Central memory CD4-positive, alpha-beta T cell (primary cell): ENCODE measurements at places on chromosomes 3 and 15.
A peak's percentile ranks its signal among the peaks of the same experiment; 100 is the strongest.

DNA sequence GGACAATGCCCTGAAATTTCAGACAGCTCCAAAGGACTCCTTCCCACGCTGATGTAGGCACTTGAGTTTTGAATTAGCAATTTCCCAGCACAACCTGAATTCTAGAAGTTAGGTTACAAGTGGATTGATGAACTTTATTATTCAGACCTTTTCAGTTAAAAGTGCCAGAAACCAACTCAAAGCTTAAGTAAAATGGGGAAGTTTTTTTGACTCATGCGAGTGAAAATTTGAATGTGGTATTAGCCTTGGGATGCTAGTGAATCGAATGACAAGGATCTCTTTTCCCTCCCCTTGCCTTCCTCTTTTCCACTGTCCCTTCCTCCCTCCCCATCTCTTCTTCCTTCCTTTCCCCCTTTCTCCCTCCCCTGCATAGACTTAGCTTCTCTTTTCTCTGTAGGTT, 295.1 kb upstream of the PROK2 start:
- DNase-seq: no peak

DNA sequence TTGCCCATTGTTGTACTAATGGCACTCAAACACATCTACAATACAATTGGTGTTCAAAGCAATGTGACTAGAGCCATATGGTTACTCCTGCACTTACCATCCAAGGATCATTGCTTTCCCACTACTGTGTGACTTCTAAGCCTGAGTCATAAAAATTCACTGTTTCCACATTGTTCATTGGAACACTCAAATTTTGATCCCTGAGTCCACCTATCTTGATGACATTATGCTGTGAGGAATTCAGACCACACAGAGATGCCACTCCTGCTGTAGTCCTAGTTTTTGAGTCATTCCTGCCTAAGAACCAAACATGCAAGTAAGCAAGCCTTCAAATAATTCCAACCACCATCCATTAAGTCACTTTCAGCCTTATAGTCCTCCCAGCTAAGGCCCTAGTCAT, 176.2 kb downstream of the EFHB start:
- DNase-seq: no peak

DNA sequence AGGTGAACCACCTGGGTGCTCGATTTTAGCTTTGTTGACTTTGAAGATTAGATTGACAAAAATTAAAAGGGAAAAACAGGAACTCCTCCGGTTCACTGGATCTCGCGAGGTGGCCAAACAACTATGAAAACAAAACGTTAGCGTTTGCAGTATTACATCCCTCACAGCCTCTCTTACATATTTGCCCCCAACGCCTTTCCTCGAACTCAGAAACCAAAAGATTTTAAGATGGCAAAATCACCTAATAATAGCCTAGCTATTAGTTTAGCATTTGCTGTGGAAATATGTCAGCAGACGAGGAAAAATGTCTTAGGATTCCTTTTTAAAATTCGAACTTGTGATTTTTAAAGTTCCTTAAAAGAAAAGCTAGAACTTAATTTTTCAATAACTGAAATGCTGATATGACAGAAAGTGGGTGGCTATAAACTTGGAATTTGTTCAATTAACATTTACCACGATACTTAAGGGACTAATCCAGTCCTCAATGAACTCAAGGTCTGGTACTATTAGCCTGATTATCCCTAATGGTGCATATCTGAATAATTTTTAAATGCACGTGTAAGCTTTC, 491 bp upstream of the SENP7 start:
- no peak for DNase-seq

DNA sequence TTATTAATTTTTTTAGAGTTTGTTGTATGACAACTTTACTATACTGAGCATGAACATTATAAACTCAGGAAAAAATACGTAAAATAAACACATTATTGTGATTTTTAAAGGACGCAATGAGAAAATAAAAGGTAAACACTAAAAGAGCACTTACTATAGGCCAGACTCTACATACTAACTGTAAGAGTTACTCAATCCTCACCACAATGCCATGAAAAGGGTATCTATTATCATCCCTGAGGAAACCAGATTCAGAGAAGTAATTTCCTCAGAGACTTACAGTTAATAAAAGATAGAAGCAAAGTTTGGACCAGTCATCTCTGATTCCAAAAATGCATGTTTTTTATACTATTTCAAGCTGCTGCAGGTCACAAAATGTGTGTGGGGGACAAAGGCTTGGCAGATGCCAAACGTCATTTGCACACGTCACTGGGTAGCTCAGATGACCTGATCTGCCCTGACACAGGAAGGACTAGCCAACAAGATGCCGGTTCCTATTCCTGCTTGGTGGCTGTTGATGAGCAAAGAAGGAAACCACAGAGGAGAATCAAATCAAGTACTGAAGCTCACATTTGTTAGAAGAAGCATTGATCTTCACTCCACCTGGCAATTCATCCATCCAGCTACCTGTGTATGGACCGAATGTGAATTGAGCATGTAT, 42.3 kb downstream of the KLHL6 start:
- DNase-seq: peak; percentile 76

DNA sequence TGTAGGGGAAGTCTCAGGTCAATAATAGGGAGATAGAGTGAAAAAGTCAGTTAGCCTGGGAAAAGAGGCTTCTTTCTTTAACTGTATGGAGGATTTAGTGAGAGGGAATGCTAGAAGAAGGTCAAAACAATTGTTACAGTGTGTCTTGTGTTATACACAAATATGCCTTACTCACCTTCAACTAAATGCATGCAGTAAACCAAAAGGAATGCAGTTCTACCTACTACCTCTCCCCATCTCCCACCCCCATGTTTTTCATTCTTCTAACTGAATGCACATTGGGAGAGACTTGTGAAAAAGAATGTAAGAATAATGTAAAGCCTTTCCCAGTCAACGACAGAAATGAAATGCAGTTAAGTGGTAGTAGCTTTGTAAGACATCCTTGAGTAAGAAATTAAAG, 33.8 kb downstream of the CCDC66 start:
- DNase-seq: no peak

DNA sequence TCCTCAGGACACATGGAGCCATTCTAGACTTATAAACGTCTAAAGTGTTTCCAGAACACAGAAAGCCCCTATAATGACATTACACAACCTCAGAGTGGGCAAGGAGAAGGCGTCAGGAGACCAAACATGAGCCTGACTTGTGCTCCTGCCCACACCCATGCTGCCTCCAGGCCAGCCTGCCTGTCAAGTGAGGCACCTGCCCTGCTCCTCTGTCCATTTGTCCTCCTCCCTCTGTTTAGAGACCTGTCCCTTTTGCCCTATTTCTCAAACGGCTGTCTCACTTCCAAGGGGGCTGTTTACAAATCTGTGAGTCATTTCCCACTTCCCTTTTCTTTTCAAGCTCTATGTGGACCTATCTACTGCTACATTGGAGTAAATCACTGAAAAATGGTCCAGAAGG, 21.0 kb downstream of the ZDHHC3 start:
- DNase-seq: no peak

- DNase-seq: no peak
Observed at GRCh38 chr15:25771338-25771706, 91.8 kb downstream of the ATP10A start.

GRCh38 chr15:43105077-43105736, 631 bp downstream of the UBR1 start:
- no peak for DNase-seq

DNA sequence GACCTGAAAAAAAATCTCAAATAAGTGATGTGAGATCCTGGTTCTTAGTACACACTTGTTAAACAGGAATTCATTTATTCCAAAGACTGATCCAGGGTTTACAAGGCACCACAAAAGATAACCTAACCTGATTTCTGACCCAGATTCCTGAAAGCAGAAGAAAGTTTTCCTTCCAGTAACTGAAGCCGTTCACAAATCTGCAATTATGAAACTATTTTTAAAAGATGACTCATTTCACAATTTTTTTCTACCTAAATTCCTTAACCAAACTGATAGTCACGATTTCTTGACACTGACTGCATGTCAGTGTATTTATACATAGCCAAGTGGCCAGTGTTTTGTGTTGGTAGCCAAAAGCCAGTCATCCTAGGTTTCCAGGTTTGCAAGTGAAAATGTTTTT, 17.1 kb downstream of the SLC9A9 start:
- DNase-seq: no peak
